Lower leg skin (tissue), 4 donors: ENCODE measurements at places on chromosomes 5 and 9. TPM values are rescaled to one million over a fixed set of nuclear protein-coding genes. Genes with fewer than 3 reads are reported as not detected.

The SUSD3 gene
- total RNA-seq, result 6.7 TPM

The SLIT3 gene
- 66.0 TPM for total RNA-seq

The FRMD3 gene
- total RNA-seq, result 2.2 TPM

The ARRDC1 gene
- 69.4 TPM for total RNA-seq

The ASTN2 gene
- total RNA-seq, result 3.7 TPM

The PNPLA7 gene
- total RNA-seq, result 27.2 TPM

The LCN15 gene
- not detected for total RNA-seq

The ZNF484 gene
- total RNA-seq, result 4.9 TPM

The CATSPER3 gene
- total RNA-seq, result not detected

The SLC25A48 gene
- total RNA-seq, result 1.5 TPM

The MINAR2 gene
- total RNA-seq, result not detected

The GFI1B gene
- total RNA-seq, result not detected

The GABRA1 gene
- total RNA-seq, result not detected

The DOCK2 gene
- 3.9 TPM for total RNA-seq

The ADAMTSL2 gene
- not detected for total RNA-seq

The PDE8B gene
- total RNA-seq, result 2.9 TPM

The AMACR gene
- total RNA-seq, result 15.5 TPM

The WWC1 gene
- total RNA-seq, result 57.0 TPM

The ARHGEF39 gene
- total RNA-seq, result 0.67 TPM

The BHMT2 gene
- total RNA-seq, result 1.3 TPM

The MARVELD2 gene
- 24.4 TPM for total RNA-seq

The PCDH12 gene
- total RNA-seq, result 0.42 TPM

The TCF7 gene
- total RNA-seq, result 4.3 TPM
